Activated naive CD4-positive, alpha-beta T cell (primary cell): ENCODE measurements at places on chromosomes 6 and 20.

DNA sequence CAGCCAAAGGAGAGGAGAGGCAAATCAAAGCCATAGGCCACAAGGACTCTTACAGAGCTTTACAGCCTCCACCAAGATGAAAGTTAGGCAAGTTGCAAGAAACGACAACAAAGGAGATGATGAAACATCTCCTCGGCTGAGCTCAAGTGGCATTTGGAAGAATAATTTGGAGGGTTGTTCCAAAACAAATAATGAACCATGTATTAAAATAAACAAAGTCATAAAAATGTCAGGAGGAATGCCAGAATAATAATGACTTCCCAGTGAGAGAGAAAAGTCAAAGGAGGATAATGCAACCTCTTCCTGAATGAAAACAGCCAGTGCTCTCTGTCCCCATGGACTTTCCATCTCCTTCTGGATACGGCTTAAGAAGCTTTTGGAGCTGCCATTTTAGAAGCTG is 371.4 kb upstream of the ID4 start:
- DNase-seq: no peak

DNA sequence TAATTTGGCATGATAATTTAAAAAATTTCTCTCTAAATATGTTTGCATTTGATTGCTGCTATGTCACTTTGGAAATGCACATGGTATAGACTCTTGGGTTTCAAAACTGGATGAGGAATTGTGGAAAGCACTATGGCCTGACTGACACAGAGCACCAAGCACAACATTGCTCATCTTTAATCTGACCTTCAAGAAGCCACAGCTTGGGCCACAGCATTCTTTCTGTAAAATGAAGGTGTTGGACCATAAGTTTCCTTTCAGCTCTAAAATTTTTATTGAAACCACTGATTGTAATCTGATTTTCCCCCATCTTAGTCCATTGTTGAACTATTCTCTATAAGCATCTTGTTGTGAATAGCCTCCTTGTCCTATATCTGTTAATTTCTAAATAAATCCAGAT is 41.0 kb downstream of the QKI start:
- no peak for DNase-seq

DNA sequence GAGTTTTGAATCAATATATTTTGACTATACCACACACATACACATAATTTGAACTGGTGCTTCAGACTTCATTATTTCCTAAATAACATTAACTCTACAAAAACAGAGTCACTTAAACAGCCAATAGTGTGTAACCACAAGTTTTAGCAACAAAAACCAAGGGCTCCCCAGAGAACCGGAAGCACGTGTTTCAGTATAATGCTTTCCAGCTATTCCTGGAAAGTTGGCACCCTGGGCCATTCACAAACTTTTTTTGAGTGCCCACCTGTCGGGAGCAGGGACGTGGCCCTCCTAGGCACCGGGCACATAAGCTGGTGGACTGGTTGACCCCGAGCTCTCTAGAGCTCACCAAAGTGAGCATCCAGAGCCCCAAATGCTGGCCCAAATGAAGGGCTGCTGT is 1.9 kb upstream of the SLC35D3 start:
- no peak for DNase-seq

- no peak for DNase-seq
Measured at GRCh38 chr20:48184229-48184628, 398.9 kb upstream of the SULF2 start.

GRCh38 chr6:43623880-43624785 is 4.9 kb downstream of the GTPBP2 start:
- no peak for DNase-seq
